ENCODE measurements at places on chromosomes 1 and 21.

DNA sequence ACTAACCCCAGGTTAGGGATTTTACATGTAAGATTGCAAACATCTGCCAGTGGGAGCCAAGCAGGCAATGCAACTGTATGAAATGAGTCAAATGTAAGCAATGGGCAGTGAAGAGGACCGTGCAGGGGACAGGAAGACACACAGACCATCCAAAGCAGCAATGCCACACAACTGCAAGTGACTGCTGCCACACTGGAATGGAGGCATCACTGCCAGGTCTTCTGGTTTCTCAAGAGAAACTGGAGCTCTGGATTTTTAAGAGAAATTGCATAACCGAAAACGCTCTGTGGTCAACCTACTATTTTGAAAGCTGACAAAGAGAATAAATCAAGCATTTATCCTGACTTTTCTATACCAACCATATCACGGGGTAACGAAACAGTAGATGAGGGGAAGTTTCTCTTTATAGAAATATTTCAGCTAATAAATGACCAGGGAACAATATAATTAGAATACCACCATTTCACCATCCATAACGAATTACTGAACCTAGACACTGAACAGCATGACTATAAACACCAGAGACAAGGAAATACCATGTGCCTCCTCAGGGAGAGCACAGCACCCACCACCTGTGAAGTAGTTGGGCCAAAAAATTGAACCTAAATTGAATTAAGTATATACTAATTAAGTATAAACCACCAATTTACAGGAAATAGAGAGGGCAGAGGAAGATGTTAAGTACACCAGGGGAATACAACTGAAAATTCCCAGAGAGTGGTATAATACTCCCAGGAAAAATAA is 4.4 kb downstream of the AK2 start:
- DNase-seq = no peak

DNA sequence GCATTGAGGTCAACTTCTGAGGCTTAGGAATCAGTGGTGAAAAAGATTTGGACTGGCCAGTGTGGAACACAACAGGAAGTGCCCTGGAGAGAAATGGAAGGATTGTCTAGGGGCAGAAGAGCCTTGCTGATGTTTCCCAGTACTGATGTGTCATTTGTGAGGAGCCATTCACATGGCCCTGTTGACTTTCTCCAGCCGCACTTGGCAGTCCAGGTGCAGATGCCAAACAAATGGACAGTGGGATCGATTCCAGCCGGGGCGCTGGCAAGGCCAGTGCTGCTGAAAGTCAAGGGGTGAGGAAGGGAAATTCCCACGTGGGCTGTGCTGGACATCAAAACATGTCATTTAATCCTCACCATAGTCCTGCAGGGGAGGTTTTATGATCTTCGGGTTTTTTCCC is 4.9 kb upstream of the TRIM63 start:
- DNase-seq = no peak

- DNase-seq = no peak
Measured at GRCh38 chr1:18234790-18235242, 127.2 kb downstream of the IGSF21 start.

- peak; percentile 19 for DNase-seq
Measured at GRCh38 chr1:223556414-223557129, 108.9 kb downstream of the CAPN8 start.

All from stimulated activated CD4-positive, alpha-beta T cell treated with anti-CD3 and anti-CD28 coated beads, Interleukin-12 subunit alpha, Interleukin-12 subunit beta, amount 100 ng/mL, for 4 hours (primary cell).